Stimulated activated CD8-positive, alpha-beta memory T cell treated with anti-CD3 and anti-CD28 coated beads, Interleukin-2, amount 100 ng/mL, for 1 hour (primary cell): ENCODE measurements at places on chromosomes 1 and 21.

DNA sequence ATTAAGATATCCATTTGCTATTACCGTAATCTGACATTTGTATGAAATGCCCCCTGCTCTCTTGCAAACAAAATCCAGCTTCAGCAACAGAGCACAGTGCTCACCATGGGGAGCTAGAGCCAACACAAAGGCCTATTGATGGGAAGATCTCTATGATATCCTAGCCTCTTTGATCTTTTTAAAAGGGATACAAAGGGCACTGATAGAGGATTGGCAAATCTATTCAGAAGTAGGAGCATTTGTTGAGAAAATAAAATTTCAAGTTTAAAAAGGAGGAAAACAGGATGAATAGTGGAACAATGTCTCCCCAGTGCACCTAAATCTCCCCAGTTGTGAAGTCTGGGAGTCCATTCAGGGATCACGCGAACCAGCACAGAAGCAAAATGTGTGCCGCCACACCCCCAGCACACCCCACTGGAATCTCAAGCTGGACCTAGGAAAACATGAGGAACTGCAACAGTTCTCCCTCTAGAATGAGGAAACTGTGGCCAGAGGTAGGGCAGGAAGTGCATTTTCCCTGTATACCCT, 32.2 kb downstream of the MRAP start:
- DNase-seq, result no peak

GRCh38 chr1:22780696-22781095, 70.1 kb downstream of the EPHB2 start:
- DNase-seq, result no peak

DNA sequence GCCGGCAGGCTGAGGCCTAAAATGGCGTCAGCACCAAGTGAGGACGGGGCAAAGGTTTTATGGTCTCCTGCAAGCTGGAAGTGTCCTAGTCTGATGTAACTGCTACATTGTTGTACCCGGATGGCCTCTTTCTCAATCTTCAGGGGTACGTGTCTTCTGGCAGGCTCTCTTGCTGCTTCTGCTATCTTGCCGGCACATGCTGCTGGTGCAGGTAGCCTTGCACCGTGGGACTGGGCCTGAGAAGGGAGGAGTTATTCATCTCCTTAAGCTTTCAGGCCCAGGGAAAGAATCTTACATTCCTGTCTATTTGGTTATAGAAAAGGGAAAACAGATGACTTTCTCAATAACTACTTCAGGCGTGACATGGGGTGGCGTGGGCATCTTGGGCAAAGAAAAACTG, 72.2 kb downstream of the ZNF678 start:
- no peak for DNase-seq

GRCh38 chr1:151289080-151289935, 7.2 kb downstream of the ZNF687 start:
- no peak for DNase-seq

DNA sequence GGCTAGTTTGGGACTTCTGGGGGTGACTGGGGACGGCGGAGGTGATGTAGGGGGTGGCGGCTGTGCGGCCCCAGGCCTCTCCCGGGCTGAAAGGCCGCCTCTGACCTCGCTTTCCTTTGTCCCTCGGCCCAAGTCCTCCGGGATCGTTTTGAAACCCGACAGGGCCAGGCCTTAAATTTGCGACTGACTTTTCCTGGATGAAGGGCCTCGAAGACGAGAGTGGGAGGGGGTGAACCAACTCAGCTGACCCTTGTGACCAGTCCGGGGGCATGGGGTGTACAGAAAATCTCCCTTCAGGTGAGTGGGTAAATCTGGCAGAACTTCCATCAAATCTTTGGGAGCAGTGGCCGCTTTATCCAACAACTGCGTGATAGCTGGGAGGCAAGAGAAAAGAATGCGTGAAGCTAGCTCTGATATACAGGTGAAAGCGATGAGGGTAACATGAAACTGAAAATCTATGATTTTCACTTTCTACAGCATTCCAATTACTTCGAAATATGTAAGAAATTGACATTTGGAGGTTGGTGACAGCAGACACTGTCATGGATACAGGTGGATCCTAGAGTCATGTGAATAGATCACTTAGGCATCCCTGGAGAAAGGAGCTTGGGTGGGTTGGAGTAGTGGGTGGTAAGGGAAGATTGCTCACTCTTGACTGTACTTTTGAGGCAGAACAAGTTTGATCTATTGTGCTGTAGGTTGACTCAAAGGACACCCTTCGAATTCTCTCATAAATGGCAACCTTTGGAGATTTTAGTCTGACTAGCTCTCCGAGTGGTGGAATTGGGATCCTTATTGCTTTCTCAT, 885 bp downstream of the AHCYL1 start:
- DNase-seq, result no peak

DNA sequence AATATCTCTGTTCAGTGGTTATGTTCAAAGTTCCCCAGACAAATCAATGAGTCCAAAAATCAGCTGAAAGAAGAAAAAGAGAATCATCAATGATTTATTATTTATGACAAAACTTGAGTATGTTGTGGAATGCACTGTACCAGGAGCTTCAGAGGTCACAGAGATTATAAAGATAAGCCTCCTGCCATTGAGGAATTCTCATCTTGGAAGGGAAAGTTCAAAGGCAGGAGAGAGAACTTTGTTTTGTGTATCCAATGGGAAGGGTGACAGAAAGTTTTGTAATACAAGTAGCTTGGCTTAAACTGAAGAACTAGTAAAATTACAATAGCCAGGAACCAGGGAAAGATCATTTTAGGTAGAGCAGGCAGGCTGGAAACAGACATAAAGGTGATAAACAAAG, 367.7 kb downstream of the VAV3 start:
- DNase-seq, result no peak

DNA sequence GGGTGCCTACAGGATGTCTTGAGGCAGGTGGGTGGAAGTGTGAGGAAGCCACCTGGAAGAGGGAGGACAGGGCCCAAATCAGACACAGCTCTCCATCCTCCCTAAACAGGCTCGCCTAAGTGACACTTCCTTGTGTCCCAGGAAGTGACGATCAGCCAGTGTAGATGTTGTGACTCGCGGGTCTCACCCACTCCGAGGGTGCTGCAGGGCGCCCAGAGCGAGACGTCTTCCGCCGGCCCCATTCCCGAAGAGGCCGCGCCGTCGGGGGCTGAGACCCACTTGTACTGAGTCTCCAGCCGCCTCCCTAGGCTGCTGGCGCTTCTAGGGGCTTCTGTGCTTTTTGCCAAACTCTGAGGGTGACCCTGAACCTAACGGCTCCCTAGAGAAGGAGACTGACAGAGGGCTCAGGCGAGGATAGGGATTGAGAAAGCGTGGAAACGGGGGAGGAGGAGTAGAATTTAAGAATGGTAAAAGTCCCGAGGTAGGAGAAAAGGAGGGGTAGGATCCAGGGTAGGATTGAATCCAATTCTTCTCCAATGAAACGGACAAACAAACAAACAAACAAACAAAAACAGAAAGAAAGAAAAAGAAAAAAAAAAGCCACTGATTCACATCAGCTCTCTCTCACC, 543 bp upstream of the MARK1 start:
- no peak for DNase-seq

GRCh38 chr1:94597701-94598100, 56.1 kb upstream of the F3 start:
- no peak for DNase-seq

- DNase-seq, result no peak
These were observed 32.7 kb downstream of the PPP2R5A start for GRCh38 chr1:212317916-212318315.

GRCh38 chr1:241156231-241156965, 200.6 kb downstream of the RGS7 start:
- no peak for DNase-seq

GRCh38 chr1:233368106-233368788, 40.7 kb downstream of the MAP3K21 start:
- DNase-seq, result no peak

- no peak for DNase-seq
These were observed 12.1 kb upstream of the C8B start for GRCh38 chr1:56977910-56978309.

DNA sequence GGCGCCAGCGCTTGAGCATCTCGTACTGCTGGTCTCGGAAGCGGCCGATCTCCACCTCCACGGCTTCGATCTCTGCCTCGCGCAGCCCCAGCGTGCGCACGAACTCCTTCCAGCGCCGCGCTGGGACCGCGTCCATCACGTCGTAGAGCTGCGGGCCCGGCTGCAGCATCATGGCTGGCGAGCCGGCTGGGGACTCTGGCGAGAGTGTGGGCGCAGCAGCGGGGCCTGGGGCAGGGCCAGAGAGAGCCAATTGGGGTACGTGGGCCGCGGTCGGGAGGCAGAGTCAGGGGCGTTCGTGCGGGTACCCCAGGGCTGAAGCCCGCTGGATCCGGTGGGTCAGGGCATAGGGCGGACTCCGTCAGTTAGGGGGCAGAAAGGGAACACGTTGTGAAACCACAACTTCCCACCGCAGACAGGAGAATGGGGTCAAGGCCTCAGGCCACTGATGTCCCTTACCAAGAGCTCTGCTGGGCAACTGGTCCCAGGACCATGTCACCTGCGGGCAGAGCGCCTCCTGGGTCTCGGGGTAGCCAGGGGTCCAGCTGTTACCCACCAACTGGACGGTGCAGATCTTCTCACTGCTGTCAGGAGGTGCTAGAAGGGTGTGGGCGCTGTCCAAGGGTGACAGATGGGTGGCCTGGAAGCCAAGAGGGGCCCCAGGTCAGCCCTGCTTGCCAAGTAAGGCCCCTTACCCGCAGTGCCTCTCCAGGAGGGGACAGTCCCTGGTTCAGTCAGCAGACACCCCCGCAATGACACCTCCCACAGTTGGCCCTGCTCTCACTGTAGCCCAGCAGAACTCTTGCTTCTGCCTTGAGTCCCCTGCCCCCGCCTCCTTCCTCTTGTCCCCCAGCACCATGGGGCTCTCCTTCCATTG, 4.2 kb downstream of the TNFRSF25 start:
- DNase-seq, result no peak

DNA sequence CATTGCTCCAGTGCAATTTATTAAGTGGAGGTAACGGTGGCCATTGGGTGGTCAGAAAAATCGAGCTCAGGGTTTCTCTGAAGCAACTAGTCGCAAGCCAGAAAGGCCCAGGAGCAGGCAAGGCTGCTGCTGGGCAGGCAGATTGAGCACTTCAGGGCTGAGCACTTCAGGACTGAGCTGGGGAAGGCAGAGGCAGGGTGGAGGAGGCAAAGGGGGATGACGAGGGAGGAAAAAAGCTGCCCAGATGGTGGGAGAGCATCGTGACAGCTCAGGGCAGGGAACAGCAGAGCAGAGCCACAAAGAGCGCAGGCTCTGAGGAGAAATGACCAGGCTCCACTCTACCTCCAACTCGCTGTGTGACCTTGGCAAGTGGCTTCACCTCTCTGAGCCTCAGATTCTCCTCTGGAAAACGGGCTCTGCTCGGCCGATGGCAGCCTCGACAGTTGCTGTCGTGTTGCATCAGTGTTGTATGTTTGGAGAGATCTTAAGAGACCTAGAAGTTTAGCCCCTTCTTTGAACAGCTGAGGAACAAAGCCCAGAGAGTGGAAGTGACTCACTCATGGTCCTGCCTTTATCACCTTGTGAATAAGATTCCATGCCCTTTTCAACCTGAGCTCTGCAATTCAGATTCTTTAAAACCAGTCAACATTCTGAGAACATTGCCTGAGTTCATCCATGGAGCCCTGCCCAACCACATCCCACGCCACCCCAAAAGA, 141.4 kb downstream of the SYF2 start:
- no peak for DNase-seq

- DNase-seq, result no peak
These were observed 4.9 kb downstream of the TRIM46 start for GRCh38 chr1:155178441-155179111.

DNA sequence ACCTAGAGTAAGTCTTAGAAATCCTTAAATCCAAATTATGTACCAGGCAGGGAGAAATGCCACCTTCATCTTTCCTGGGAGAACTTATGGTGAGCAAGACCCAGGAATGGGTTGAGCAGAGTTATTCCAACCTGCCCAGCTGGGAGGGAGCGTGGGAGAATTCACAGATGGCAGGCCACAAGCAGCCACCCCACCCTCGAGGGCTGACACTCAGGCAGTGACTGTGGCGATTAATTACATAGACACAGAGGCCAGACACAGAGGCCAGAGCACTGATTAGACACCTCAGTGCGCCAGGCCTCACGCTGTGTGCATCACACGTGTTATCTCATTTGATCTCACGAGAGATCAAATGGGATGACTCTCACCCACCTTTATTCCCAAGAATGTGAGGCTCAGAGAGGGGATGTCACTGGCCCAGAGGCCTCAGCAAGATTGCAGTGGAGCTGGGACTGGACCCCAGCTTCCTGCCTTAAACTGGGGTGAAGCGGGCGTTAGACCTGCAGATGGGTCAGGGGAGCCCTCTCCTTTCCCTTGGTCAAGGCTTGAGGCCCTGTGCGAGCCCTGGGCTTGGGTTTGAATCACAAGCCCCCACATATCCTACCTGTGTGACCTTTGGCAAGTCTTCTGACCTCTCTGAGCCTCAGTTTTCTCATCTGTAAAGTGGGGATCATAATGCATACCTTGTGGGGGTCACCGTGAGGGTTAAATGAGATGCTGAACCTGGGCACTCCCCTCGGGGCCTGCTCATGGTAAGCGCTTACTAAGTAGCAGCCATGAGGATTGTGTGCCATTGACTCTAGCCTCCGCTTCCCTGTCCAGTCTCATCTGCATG, 28.8 kb upstream of the PADI4 start:
- DNase-seq, result no peak

DNA sequence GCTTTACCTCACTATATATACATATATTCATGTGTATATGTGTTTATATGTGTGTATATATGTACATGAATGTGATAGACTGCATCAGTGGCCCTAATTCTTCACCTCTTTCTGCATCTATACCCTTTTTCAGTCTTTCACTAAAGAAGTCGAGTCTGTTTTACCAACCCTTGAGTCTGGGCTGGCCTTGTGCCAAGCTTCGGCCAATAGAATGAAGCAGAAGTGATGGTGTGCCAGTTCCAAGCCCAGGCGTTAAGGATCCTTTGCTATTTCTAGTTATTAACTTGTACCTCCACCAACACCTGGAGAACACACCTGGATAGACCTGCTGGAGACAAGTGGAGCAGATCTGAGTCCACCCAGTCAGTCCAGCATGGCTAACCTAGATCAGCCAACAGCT, 61.6 kb upstream of the PPM1J start:
- DNase-seq, result no peak

GRCh38 chr1:204931313-204931712, 60.7 kb downstream of the NFASC start:
- DNase-seq, result no peak

- DNase-seq, result no peak
These were observed 172.0 kb downstream of the CDC7 start for GRCh38 chr1:91672601-91673161.
